ENCODE measurements at places on chromosomes 1 and 21.

- peak; percentile 17 for DNase-seq
Measured at GRCh38 chr1:167713330-167714081, 8.3 kb upstream of the MPZL1 start.

- no peak for DNase-seq
Measured at GRCh38 chr1:180498594-180498993, 3.8 kb downstream of the ACBD6 start.

GRCh38 chr21:36910581-36911307 is 55.7 kb downstream of the HLCS start:
- no peak for DNase-seq

GRCh38 chr1:9312168-9312720 is 19.6 kb downstream of the SPSB1 start:
- no peak for DNase-seq

DNA sequence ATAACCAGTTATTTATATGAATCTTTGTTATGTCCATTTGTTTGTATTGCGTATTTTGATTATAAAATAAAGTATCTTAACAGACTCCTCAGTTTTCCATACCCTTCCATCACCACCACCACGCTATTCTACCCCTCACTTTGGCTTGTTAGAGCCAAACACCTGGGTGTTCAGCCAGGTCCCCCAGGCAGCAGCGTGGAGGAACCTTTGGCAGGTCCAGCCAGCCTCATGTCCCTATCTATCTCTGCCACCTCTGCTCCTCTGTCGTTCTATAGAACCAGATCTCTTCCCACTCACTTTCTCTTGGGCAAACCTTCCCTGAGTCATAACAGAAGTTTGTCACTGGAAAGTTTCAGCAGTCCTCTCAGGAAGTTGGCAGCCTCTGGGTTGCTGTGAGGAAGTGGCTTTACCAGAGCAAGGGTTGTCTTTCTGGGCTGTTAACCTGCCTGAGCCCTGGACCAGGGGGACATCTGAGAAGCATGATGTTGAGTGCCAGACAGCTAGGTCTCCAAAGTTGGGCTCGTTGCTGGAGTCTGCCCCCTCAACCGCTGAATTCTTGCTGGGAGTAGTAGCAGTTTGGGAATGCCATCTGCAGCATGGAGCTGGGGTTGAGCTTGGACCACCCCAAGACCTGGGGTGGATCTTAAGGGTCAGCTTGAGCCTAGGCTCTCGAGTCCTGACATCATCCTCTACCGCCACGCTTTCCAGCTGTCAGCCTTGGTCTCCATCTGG is 996 bp upstream of the SH3BGRL3 start:
- DNase-seq = peak; percentile 53

GRCh38 chr1:43366601-43367025 is 1.2 kb downstream of the ELOVL1 start:
- DNase-seq = no peak

DNA sequence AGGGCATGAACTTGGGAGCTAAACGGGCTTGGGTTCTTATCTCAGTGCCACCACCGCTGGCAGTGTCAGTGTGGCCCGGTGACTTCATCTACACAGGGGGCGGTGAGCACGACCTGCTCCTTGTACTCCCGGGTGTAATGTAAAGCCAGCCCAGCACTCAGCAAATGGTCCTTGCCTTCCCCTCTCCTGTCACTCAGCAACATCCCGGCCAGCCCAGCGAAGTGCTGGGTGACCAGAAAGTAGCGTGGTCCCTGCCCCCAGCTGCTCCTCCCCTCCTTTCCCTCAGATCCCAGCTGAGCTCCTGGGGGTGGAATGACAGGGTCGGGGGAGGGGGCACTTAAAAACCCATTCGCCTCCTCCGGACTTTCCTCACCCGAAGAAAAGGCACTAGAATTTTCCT is 7.2 kb downstream of the KCNN3 start:
- DNase-seq = no peak

GRCh38 chr1:205350691-205351141 is 6.0 kb downstream of the KLHDC8A start:
- DNase-seq = no peak

DNA sequence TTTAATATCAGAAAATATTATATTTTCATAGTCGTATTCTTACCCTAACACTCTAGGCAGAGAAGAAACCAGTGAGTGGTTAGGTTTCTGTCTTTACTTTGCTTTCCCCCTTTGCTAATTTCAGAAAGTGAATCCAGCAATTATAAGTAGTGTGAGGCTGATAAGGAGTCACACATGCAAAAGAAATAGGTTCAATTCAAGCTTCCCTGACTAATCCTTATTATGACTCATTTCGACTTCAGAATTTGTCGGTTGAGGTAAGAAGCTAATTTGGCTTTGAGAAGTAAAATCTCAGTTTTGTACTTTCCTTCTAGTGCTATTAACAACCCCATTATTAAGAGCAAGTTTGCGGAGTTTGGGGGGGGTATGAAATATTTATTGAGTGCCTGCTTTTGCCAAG is 22.4 kb downstream of the ESRRG start:
- DNase-seq = no peak

- no peak for DNase-seq
Measured at GRCh38 chr1:112703706-112704105, 3.2 kb downstream of the RHOC start.

GRCh38 chr1:201112173-201112731 is at the start of gene CACNA1S:
Gene CACNA1S, minus strand, starts transcription at chr1:201112426. Its CDS starts 87 bp downstream, at chr1:201112339.
- no peak for DNase-seq

DNA sequence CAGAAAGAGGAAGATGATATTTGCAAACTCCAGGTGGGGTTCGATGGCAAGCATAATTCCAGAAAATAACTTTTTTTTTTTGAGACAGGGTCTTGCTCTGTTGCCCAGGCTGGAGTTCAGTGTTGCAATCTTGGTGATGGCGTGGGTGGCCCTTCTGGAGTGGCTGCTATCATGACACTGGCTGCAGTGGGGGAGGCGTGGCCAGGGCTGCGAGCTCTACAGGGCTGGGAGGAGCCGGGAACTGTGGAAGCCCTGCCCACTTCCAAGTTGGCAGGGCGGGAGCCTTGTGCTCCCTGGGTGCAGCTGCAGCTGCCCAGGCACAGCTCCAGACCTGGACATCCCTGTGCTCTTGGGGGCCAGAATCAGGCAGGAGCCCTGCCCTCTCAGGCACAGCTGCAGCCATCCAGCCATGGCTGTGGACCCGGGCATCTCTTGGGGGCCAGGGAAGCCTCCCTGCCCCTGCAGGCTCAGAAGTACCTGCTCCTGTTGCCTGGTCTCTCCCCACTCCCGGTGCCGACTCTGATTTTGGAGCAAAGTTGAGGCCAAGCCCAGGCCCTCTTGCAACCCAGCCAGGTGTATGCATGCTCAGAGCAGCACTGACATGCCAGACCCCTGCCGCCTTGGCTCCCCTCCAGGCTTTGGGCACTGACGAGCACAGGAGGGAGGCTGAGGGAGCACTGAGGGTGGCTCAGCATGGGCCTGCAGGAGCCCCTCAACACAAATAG is 7.2 kb upstream of the BCL10 start:
- DNase-seq = no peak

DNA sequence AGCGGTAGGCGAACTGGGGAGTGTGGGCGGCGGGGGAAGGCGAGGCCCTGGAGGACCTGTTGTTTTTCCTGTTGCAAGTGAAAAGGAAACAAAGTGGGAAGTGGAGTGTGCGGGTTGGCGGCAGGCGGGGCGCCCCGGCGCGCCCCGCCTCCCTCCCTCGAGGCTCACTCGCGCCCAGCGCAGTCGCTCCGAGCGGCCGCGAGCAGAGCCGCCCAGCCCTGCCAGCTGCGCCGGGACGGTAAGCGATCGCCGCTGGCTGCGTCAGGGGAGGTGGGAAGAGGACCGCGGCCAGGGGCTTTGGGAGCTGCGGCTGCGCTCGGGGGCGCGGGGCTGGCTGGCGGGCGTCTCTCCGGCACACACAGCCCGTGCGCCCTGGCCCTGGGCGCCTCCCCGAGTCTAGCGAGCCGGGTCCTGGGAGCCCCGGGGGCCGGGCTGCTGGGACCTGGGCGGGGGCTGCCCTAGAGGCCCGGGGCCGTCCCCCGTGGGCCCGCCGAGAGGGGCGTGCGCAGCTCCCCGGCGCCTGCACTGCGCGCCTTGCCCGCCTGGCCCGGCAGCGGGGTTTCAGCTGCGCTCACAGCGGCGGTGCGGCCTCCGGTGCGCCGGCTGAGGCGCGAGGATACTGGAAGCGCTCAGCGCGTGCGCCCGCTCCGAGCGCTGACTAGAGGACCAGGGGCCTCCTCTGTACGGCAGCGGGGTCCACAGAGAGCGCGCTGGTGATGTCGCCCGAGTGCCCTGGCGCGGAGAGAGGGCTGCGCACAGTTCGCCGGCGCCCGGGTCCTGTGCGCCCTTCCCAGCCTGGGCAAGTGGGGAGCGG is at the start of gene PIK3CD:
TSS of gene PIK3CD (plus strand) at position 167 of the 814 bp plus-strand sequence. CDS start 58,725 bp downstream, outside the sequence.
- peak; percentile 64 for DNase-seq

All from activated naive CD8-positive, alpha-beta T cell treated with anti-CD3 and anti-CD28 coated beads for 36 hours (primary cell).